Suppressor macrophage treated with lipopolysaccharide for 1 hour (primary cell): ENCODE measurements at places on chromosomes 5 and 9.

DNA sequence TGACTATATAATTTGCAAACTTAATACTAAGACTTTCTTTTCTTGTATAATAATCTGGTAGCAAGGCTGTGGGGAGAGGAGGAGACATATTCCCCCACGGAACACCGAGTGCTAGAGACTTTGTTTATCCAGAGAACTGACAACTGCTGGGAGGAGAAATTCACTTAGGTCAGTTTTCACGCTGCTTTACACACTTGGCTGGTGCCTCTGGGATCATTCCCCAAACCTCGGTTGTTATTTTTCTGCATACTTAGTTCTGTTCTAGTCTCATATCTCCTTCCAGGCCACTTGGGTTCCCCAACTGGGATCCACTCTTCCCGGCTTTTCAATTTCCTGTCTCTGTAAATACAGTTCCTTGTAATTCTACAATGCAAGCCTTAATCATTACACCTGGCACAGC lies 238.2 kb upstream of the ADAMTS16 start:
- DNase-seq, result no peak

- DNase-seq, result no peak
Observed at GRCh38 chr9:1096155-1096964, 46.2 kb downstream of the DMRT2 start.

GRCh38 chr5:177361418-177362291 lies 3.9 kb downstream of the RGS14 start:
- DNase-seq, result peak; percentile 62

DNA sequence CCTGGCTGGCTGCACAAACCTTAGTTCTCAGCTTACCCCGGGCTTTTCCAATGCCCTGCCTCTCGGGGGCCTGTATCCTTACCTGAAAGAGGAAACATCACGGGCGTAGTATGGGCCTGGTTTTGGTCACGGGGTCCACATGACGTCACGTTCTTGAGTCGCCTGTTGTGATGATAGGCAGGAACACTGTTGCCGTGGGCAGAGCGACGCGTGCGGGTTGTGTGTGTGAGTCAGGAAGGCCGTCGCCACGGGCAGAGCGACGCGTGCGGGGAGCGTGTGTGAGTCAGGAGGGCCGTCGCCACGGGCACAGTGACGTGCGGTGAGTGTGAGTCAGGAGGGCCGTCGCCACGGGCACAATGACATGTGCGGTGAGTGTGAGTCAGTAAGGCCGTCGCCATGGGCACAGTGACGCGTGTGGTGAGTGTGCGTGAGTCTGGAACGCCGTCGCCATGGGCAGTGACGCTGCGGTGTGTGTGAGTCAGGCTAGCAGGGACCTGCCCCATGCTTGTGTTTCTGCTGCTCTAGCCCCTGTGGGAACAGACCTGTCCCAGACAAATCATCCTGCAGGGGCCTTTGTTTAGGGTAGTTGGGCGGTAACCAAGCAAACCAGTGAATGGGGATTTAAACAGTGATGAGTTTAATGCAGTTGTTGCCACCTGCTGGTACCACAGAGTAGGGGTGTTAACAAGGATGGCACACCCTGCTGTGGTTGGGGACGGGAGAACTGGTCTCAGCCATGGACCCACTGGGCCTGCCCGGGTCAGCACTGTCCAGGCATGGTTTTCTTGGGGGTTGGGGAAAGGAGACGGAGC lies 19.8 kb downstream of the TRIP13 start:
- DNase-seq, result peak; percentile 61

DNA sequence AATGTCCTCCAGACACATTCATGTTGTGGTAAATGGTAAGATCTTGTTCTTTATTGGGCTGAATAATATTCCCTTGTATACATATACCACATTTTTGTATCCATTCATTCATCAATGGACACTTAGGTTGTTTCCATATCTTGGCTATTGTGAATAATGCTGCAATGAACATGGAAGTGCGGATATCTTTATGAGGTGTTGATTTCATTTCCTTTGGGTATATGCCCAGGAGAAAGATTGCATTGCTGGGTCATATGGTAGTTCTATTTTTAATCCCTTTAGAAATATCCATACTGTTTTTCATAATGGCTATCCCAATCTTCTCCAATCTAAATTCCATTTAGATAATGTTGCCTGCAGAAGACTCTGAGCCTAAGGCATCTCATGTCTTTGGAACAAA lies 78.0 kb upstream of the TNC start:
- no peak for DNase-seq

DNA sequence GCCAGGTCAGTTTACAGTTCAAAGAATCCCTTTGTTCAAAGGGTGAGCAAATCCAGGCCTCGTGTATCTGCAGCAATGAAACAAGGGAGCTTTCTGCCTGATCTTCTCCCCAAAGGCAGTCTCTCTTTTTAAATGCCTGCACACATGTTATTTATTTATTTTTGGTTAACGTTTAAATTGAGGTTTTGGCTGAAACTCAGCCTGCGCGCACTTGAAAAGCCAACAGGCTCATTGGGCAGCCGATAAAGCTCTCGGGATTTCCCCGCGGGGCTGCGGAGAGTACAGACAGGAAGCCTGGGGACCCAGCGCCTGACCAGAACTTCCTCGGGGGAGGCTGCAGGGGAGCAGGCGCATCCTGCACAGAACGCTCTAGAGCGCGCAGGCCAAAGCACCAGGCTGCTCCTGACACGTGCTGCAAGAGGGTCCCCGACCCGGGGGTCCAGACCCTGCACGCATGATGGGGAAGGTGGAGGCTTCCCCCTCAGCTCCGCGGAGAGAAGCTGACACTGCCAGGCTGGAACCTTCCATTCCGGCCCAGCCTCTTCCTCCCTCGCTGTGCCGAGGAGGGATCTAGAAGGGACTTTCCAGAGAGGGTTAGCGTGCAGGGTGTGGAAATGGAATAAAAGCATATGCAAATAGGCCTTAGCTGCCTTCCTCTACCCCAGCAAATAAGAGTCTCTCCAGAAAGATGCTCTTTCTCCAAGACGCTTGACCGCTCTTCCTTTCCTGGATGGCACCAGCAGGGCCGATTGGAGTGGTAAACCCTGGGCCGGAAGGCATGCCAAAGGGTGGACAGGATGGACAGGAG lies 46.1 kb downstream of the PTTG1 start:
- DNase-seq, result peak; percentile 97

DNA sequence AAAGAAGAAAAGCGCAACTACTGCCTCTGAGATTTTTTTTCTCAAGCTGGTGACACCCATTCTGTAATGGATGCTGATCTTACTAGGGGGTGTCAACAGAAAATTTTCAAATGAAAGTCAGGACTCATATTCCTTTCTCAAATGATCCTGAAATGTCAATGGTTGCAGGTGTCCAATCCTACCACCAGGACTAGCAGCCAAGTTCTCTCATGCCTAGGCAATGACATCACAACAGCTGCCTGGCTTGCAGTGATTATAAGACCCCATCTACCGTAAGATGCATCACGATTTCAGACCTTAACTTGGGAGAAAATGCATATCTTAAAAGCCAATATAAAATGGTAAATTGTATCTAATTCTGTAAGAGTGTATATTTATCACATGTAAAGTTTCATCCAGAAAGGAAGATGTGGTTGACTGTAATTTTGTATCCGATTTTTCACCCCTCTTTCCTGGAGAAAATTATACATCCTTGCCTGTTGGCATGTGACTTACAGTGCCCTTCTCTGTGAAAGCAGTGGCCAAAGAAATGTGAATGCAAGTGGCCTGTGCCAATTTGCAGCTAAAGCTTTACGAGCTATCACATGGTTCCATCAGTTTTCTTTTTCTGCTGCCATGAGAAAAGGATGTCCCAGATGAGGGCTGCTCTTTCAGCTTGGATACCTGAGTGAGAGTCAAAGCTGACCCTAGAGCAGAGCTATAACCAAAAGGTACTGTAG lies 104.4 kb downstream of the DENND1A start:
- DNase-seq, result no peak

GRCh38 chr9:121286973-121287741 lies 19.2 kb downstream of the GSN start:
- peak; percentile 93 for DNase-seq

DNA sequence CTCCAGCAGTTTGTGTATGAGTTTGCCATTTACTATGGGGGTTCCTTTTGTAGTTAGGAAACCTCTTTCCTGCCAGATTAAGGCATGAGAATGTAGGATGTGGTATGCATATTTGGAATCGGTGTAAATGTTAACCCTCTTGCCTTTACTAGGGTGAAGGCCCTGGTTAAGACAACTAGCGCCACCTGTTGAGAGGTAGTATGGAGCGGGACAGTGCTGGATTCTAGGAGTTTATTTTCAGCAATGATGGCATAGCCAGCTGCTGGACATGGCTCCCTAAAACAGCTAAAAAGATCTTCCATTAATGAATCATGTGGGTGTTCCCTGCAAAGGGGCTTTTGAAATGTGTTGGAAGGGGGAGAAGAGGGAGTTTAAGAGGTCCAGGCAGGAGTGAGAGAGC lies 30.7 kb upstream of the GPX3 start:
- no peak for DNase-seq

DNA sequence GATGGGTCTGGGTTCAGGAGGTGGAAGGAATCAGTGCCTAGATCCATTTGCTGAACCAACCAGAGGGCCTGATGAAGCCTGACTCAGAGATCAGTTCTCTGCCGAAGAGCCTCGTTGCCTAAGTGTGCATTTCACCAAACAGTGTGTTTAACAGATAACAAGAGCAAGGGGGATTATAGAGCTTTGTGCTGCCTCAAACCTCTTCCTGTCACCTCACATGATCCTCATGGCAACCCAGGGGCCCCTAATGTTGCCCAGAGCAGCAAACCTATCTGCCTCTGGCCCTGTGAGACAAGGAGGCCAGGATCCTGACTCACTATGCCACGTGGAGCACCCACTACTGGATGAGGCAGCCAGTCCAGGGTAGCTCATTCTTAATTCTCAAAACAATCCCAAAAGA lies 66.3 kb upstream of the EPB41L4B start:
- no peak for DNase-seq

- no peak for DNase-seq
Observed at GRCh38 chr5:157750320-157750719, 6.8 kb downstream of the LSM11 start.

DNA sequence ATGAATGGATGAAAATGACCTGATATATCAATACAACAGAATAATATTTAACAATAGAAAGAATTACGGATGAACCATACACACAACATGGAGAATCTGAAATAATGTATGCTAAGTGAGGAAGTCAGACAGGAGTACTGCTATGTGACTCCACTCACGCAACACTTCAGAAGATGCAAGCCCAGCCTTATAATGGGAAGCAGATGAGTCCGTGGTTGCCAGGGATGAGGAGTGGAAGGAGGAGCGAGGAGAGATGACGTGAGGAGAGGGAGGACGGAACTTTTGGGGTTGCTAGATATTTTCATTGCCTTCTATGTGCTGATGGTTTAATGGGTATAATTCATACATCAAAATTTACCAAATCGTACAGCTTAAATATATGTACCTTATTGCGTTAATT lies 55.4 kb upstream of the ERCC6L2 start:
- no peak for DNase-seq

DNA sequence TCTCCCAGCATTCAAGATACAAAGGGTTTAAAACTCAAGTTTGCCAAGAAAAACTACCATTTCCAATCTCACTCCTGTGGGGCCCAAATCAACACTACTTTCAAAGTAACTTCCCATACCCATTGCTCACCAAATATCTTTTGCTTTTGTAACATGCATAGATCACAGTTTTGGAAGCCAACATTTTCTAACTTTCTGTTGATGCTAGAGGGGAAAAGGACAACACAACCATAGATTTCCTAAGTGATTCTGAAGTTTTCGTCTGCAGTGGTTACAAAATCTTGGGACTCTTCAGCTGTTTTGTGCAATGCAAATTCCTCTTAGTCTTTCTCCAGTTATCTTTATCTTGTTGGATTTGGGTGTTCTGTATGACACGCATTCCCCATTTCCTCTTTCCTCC lies 94.1 kb upstream of the PAPPA start:
- no peak for DNase-seq

GRCh38 chr5:7493081-7493480 lies 97.1 kb downstream of the ADCY2 start:
- DNase-seq, result no peak

DNA sequence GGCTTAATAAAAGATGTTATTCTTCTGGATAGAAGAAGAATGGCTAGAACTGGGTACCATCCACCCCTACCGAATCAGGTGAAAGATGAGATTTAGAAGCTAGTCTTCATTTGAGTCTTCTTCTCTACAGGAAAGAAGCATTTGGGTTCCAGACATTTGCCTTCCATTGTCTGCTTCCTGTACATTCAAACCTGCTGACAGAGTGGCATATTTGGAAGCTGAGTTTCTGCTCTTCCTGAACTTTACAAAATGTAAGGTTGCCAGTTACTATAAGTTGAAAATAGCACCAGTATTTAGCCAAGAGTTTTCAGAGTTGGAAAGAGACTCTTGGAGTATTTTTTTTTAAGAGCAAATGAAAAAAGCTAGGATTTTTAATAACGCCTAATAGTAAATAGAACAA lies 525.4 kb upstream of the TLE4 start:
- DNase-seq, result no peak

- DNase-seq, result no peak
Observed at GRCh38 chr9:124273427-124274160, 15.8 kb downstream of the NEK6 start.

- DNase-seq, result no peak
Observed at GRCh38 chr9:89122949-89123348, 55.7 kb downstream of the SHC3 start.

GRCh38 chr9:70165006-70165602 lies 93.7 kb upstream of the SMC5 start:
- DNase-seq, result no peak

GRCh38 chr5:86765778-86766502 lies 148.2 kb downstream of the COX7C start:
- no peak for DNase-seq

GRCh38 chr9:69346596-69347390 lies 21.8 kb downstream of the ENTREP1 start:
- no peak for DNase-seq

GRCh38 chr9:70868661-70869652 lies 252.5 kb downstream of the TRPM3 start:
- DNase-seq, result no peak

- peak; percentile 82 for DNase-seq
Observed at GRCh38 chr5:95863383-95863757, 40.8 kb upstream of the GLRX start.

DNA sequence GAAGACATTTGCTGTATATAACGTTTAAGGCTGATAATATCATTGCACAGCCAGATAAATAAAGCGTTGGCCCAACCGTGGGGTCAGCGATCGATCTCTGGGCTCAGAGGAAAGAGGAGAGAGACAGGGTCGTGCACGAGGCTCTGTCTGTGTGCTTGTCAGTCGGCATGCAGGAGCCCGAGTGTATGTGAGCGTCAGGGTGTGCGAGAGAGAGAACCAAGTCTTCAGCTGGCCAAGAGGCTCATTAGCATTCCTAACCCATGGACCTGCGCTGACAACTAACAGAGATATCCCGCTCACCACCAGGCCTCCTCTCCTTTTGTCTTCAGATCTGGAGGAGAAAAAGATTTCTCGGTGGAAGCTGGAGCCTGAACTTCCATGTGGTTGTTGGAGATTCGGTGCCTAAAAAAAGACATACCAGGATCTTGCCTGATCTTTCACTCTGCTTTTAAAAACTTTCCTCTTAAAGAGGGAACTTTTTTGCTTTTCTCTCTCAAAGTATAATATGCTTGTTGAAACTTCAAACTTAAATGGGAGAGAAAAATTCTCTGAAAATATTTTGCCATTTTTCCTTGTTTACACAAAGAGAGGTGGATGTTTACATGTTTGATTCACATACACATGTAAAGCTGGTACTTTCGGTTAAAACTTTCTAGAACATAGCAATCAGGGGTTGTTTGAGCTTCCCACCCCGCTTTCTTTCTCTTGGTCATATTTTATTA lies 16.5 kb downstream of the NR2F1 start:
- DNase-seq, result no peak

GRCh38 chr9:122217640-122218039 lies 11.1 kb downstream of the LHX6 start:
- DNase-seq, result no peak

- DNase-seq, result no peak
Observed at GRCh38 chr5:114957384-114957783, 212.3 kb downstream of the TRIM36 start.
